ENCODE measurements at places on chromosomes 6 and 20.

DNA sequence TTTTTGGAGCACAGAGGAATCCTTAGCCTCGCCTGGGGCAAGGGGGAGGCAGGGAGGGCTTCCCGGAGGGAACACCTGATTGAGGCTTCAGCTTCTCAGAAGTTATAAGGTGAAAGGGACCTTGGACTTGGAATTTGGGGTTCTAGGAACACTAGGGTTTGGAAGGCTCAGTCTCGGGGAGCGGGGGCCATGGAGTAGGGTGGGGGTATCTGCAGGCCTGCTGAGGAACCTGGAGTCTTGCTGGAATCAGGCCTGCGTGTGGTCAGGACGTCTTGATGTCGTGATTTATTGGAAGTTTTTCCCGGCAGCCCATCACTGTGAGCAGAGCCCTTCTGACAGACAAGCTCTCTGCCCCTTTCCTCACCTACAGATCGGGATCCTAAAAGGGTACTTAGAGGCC lies 50.7 kb downstream of the EFCAB8 start:
- no peak for DNase-seq

- no peak for DNase-seq
Measured at GRCh38 chr20:21840991-21841390, 135.5 kb downstream of the PAX1 start.

GRCh38 chr20:61123286-61123685 lies 128.8 kb upstream of the CDH4 start:
- no peak for DNase-seq

DNA sequence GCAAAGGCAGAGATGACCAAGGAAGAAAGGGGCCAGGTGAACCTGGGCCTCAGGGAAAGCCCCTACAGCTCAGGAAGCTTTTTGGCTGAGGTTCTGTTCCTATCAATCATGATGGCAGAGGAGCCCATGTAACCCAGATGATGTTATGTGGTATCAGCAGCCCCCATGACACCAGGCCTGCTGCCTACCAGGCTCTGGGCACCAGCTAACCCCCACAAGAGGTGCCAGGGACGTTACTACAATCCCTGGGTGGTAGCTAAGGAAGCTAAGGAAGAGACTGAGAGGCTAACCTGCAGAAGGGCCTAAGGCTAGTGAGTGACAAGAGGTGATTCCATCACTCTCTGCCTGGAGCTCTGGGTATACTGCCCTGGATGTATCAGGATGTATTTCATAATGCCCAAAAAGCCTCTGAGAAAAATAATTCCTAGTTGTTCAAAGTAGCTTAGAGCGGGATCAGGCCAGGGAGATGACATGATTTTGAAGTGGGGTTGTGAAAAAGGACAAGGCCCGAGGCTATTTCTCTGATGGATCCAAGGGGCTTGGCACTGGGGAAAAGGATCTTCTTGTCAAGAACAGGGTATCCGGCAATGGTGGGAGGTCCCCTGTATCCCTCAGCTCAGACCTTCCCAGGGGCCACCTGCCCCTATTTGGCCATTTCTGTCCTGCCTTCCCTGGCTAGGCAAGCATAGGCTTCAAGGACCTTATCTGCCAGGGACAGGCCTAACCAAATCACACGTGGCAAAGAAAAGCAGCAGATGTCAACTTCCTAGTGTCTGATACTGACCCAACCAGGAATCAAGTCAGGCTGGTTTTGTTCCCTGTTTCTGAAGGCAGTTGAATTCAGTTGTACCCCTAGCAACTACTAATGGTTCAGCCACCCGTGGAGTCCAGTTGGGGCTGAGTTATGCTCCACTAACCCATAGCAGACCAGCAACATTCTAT lies 41.3 kb downstream of the PANK2 start:
- no peak for DNase-seq

DNA sequence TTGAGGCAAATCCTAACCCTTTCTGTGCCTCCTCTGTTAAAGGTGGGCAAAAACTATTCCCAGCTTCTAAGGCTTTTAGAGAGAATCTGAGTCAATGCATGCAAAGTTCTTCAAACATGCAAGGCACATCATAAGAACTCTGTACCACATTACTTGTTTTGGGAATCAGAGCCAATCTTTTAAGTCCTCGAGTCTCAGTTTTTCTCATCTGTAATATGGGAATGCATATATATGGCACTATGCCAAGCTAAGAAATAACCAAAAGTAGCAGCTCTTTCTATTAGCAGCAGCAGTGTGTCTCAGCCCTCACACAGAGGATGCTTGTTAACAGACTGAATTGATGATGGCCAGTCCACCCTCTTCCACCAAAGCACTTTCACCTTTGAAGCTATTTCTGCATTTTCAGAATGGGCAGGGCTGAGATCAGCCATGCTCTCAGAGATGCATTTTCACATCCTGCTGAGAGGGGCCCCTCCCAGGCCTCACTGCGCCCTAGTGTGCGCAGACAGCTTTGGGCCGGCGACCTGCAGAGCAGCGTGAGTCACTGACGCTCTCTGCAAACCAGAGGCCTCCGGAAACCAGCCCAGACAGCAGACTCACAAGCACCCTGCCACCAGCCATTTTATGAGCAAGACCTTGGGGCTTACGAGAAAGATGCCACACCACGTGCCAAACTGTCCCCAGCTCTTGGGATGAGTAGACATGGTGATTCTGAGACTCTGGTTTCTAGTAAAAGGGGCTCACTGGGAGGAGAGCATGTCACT lies 138.0 kb downstream of the NFATC2 start:
- peak; percentile 77 for DNase-seq
